ENCODE measurements at places on chromosomes 1 and 21.
A peak's percentile ranks its signal among the peaks of the same experiment; 100 is the strongest.

- DNase-seq = no peak
These were observed 15.5 kb upstream of the CXADR start for GRCh38 chr21:17497316-17497715.

GRCh38 chr1:156428746-156429288, 59.8 kb downstream of the RHBG start:
- DNase-seq = no peak

DNA sequence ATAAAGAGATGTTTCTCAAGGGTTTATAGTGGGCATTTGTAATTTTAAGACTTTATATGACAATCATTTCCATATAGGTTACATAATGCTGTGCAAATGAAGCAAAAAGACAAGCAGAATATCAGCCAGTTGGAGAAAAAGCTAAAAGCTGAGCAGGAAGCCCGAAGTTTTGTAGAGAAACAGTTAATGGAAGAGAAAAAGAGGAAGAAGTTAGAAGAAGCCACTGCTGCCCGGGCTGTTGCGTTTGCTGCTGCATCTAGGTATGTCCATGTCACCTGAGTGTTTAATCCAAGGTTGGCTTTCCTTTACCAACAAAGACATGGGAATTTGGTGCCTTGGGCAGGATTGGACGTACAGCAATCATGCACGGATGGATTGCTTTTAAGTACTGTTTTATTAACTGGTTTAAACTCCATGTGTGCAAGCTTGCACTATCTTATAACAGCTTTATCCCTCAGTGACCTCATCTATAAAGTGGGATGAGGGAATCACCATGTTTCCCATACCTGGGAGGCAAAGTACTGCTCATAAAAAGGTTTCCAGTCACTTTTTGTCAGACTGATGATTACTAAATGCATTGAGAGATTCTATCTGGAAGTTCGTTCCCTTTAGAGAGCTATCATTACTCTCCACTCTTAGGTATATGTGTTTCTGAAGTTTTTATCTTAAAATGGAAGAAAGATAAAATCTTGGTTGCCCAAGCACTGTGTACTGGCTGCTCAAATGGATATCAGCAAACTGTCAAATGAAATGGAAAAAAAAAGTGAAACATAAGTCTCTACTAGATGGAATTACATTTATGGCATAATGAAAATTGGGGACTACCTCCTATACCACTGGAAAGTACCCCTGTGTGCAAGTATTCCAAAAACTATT, 55.1 kb downstream of the MACO1 start:
- DNase-seq = no peak

GRCh38 chr1:174239541-174239940, 80.2 kb downstream of the RABGAP1L start:
- no peak for DNase-seq

GRCh38 chr1:89129911-89130310, 4.0 kb upstream of the GBP2 start:
- no peak for DNase-seq

GRCh38 chr1:71351438-71351837, 270.6 kb upstream of the ZRANB2 start:
- no peak for DNase-seq

DNA sequence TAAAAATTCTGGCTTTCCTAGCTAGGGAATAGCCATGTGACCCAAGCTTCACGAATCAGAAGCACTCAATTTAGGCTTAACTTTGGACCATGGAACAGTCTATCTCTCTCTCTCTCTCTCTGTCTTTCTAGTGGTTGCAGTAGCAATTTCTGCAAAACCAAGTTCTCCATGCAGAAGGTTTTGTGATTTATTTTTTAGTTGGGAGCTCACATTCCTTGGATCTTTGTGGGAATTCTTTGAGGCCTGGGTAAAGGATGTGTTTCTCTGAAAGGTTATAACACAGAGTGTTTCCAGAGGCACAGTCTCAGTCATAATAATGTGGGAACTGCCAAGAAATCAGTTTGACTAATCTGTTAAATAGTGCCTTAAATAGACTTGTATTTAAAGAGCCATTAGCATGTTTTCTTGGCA, 112.3 kb upstream of the COL11A1 start:
- no peak for DNase-seq

DNA sequence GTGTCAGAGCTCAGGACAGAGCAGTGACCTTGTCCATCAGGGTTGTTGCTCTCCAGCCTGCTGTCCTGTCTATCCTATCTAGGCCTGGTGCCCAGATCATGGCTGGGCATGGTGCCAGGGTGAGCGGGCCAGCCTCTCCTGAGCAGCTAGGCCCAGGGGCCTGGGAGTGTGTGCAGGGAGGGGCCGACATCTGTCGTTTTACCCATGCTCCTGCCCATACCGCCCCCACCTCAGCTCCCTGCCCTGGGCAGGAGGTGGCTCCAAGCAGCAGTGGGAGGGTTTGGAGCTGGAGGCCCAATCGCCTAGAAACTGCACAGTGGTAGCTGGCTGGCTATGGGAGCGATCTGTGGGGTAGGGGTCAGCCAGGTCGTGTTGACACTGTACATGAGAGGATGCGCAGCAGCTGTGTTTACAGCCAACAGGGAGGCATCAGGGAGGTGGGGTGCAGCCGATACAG, 6.5 kb downstream of the INSRR start:
- no peak for DNase-seq

- DNase-seq = no peak
These were observed 2.5 kb upstream of the TNFRSF18 start for GRCh38 chr1:1208713-1209433.

DNA sequence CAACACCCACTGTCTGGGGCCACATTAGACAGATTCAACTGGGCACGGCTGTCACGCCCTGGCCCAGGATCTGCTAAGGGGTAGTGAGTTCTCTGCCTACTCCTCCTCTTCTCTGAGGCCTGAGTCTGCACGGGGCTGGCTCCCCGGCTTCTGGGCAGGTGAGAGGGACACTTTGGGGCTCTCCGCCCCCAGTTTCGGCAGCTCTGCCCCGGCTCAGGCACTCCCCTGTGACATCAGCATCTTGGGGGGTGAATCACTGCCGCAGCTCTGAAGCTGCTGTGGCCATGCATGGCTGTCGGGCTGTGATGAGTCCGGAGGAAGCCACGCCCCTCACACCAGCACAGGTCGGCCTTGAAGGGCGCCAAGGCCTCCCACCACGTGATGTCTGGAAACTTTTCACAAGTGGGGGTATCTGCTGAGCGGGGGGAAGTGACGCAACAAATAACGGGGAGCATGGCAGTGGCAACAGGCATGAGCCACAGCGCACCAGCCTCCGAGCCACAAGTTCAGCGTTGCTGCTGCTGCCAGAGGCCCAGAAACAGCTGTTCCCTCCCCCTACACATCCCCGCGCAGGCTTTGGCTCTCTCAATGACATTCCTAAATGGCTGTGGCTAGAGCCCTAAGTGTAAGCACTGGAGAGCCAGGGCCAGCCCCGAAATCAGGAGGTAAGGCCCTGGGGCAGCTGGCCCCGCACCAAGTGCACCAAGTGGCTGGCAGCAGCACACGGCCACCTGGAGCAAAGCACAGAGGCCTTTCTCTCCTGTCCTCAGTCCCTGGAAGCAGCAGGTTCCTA, 26.3 kb downstream of the ZBTB17 start:
- peak; percentile 80 for DNase-seq

GRCh38 chr1:196861429-196861828, 26.4 kb upstream of the CFHR4 start:
- DNase-seq = no peak

GRCh38 chr1:50700214-50700613, 259.9 kb downstream of the FAF1 start:
- DNase-seq = no peak

DNA sequence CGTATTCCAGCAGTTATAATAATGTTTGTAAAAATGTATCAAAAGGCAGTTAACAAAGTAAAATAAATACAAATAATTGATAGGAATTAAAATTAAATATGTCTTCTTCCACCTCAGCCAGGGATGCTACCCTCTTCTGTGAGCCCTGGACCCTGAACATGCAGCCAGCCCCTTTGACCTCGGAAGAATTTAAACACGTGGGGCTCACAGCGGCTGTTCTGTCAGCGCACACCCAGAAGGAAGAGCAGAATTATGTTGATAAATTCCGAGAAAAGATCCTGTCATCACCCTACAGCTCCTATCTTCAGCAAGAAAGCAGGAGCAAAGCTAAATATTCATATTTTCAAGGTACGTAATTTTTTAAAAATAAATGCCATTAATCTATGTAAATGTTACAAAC, 26.5 kb downstream of the UTS2 start:
- DNase-seq = no peak

DNA sequence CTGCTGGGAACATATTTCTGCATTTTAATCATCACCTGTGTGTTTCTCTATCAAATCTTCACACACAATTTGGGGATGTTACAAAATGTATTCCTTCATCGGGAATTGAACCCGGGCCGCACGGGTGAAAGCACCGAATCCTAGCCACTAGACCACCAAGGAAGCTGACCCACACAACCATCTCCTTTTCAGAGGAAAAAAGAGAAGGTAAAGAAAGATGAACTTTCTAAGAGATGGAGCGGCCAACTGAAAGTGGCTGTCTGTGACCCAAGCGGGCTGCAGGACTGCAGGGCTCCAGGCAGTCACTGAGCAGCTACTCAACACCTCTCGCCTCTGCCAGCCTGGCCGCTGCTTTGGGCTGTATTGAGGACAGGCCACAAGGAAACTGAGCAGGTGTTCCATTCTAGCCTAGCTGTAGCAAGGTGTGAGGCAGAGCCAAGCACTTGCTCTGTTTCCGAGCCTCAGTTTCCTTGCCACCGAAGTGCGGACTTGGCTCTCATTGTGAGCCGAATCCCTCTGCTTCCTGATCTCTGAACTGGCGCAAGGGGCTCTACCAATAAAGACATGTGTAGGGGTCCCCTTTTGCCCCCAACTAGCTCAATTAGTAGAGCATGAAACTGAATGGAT, 156.9 kb upstream of the NBPF11 start:
- no peak for DNase-seq

GRCh38 chr1:5977494-5978444, 14.5 kb downstream of the NPHP4 start:
- no peak for DNase-seq

DNA sequence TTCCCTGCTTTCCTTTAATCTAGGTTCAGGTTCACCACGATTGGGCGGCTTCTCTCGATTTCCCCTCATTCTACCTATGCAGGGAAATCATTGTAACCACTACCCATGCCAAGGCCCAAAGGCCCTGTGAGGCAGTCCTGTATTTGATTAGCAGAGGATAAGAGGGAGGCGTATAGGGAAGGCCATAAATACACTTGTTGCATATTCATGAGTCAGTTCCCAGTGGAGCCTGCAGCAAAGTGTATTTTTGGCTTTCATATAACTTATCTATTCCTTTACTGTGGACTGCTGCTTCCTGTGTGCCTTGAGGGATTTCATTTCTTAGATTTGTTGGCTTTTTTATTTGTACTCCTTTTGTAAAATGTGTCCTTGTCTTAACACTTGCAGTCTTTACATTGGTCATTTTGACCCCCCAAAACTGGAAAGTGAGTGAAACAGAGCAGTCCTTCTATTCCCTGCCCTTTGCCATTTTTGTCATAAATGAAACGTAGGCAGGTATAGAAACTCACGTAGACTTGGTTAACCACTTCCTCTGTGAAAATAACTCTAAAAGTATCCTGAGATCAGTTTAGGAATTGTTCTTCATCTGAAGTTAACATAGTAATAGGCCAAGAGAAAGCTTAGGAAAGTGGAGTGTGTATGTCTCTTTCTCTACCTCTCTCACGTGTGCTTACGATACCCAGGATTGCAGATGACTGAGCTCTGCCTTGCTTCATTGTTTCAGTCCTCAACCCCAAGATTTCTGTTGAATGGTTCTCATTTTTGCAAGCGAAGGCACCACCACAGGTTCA, 19.6 kb upstream of the KCNQ4 start:
- no peak for DNase-seq

GRCh38 chr21:32914424-32915039, 111.2 kb upstream of the OLIG2 start:
- no peak for DNase-seq

DNA sequence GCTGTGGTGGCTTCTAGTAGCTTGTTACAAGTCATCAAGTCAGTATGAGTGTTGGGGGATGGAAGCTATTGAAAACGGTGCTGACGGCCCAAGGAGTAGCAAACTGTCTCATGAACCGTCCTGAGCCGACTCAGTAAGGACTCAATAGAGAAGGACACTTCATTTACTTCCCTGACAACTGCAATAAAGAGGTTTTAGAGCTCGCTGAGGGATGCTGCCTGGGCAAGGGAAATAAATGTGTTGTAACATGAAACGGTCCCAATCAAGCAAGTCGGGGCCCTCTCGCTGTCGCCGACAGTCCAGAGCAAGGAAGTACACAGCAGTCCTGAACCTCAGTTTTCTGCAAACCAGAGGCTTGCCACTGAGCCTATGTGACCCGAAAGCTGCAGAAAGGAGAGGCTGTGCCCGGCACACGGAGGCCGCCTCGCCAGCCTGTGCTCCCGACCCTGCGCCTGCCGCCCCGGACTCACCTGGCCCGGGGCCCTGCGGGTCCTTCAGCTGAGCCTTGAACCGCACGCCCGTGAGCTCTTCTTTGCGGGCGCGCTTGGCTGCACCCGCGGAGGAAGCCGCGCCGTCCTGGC, 423 bp downstream of the URB1 start:
- no peak for DNase-seq

GRCh38 chr21:34779860-34780259, 111.1 kb downstream of the CLIC6 start:
- no peak for DNase-seq

DNA sequence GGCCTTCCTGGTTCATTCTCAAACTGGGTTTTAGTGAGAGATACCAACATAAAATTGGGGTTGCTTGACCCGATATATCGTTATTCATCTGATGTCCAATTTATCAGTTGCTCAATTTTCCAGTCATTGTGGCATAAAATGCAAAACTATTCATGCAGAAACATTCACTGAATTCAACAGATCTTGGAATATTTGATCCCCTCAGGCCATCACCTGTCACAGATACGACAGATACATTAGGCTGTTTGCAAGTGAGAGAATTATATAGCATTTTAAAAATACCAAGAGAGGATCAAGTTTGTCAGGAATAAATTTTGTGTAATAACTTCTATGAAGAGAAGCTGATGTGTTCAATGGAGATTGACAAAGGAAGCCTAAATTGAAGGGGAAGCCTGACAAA, 67.1 kb downstream of the MAP10 start:
- no peak for DNase-seq

DNA sequence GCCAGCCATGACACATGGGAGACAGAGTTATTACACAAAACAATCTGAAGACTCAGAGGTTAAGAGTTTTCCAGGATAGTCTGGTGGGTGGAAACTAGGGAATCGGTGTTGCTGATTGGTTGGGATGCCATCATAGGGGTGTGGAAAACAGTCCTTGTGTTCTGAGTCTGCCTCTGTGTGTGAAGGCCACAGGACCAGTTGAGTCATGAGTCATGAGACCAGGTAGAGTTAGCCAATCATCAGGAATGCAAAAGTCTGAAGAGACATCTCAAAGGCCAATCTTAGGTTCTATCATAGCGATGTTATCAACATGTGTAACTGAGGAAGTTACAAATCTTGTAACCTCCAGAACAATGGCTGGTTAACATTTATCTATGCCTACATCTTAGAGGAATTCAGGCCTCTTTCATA, 49.7 kb upstream of the NEK7 start:
- no peak for DNase-seq

GRCh38 chr1:178609015-178609414, 96.1 kb downstream of the TEX35 start:
- no peak for DNase-seq

Data from activated T-helper 1 cell treated with Interleukin-2 at 50 U/mL for 16 hours (primary cell).